ENCODE measurements at places on chromosomes 5 and 9.

GRCh38 chr9:99433555-99433954 lies 211.5 kb downstream of the SEC61B start:
- DNase-seq: no peak

GRCh38 chr5:19777363-19777762 lies 210.6 kb downstream of the CDH18 start:
- no peak for DNase-seq

DNA sequence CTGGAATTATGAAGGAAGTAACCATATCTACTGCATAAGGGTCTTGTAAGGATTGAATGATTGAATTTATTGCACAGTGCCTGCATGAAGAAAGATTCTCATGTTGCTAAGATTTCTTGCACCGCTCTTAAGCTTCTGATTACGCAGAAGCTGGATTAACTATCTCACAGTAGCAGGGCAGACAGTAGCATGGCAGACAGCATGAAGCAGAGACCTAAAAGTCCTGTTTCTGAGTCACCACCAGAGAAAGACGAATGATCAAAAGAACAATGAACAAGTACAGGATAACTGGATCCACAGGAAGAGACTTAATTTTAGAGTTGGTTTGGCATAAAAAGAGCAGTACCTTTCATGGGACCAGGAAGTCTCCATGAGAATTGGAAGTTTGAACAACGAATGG lies 142.4 kb downstream of the MAPKAP1 start:
- no peak for DNase-seq

GRCh38 chr9:122996586-122996985 lies 36.9 kb upstream of the GPR21 start:
- no peak for DNase-seq

- no peak for DNase-seq
These were observed 14.9 kb upstream of the PCSK1 start for GRCh38 chr5:96447949-96448348.

- DNase-seq: no peak
These were observed 6.3 kb downstream of the IGIP start for GRCh38 chr5:140131967-140132409.

GRCh38 chr5:172076761-172077244 lies 70.4 kb upstream of the FBXW11 start:
- no peak for DNase-seq

GRCh38 chr9:134933076-134933659 lies 15.5 kb upstream of the FCN1 start:
- DNase-seq: no peak

All from T47D (cell line).